ENCODE measurements at places on chromosomes 16 and 17. TPM values are rescaled to one million over a fixed set of nuclear protein-coding genes. Genes with fewer than 3 reads are reported as not detected.

HNF1B gene
- total RNA-seq: not detected

CBFA2T3 gene
- total RNA-seq: not detected

UBE2O gene
- total RNA-seq: 23.1 TPM

DUSP3 gene
- total RNA-seq: 53.5 TPM

AATK gene
- total RNA-seq: 2.3 TPM

GCGR gene
- not detected for total RNA-seq

SRRM2 gene
- total RNA-seq: 54.9 TPM

ITGB3 gene
- total RNA-seq: 174 TPM

ABCA10 gene
- 0.39 TPM for total RNA-seq

TM4SF5 gene
- total RNA-seq: not detected

C17orf78 gene
- total RNA-seq: not detected

SMIM22 gene
- not detected for total RNA-seq

HS3ST3A1 gene
- 0.07 TPM for total RNA-seq

SPATA22 gene
- total RNA-seq: not detected

SHBG gene
- 0.13 TPM for total RNA-seq

HP gene
- total RNA-seq: not detected

MT1F gene
- 2.9 TPM for total RNA-seq

CIAPIN1 gene
- 68.2 TPM for total RNA-seq

ADORA2B gene
- total RNA-seq: 21.1 TPM

ERAL1 gene
- 80.0 TPM for total RNA-seq

SYNGR3 gene
- 0.25 TPM for total RNA-seq

HBQ1 gene
- not detected for total RNA-seq

PRAC1 gene
- total RNA-seq: not detected

CCL2 gene
- 184 TPM for total RNA-seq

PHLPP2 gene
- 6.3 TPM for total RNA-seq

TNK1 gene
- total RNA-seq: 0.15 TPM

SLC6A2 gene
- not detected for total RNA-seq

All from mammary microvascular endothelial cell (primary cell).